BJ (cell line): ENCODE measurements at places on chromosomes 13 and 19. TPM values are rescaled to one million over a fixed set of nuclear protein-coding genes. Genes with fewer than 3 reads are reported as not detected.

GRCh38 chr19:1483979-1484428 lies 5.0 kb upstream of the C19orf25 start:
- no peak for DNase-seq

DNA sequence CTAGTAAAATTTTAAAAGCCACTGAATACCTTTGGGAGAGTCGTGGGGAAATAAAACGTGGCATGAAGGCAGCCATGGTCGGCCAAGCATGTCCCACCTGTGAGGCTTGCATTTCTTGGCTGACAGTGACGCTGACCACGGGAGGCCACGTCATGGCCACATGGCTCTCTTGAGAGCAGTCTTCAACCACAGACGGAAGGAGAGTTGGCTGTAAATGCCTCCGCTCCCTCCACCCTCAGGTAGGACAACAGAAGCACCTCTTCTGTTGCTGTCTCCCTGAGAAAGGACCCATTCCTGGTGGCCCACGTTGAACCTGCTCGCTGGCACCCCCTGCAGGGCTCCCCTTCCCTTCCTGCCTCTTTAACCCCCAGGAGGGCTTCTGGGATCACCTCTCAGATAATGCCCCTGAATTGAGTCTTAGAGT lies 10.6 kb upstream of the LRRC25 start:
- DNase-seq, result no peak

- DNase-seq, result no peak
Measured at GRCh38 chr13:51944428-51944827, 66.8 kb downstream of the ATP7B start.

DNA sequence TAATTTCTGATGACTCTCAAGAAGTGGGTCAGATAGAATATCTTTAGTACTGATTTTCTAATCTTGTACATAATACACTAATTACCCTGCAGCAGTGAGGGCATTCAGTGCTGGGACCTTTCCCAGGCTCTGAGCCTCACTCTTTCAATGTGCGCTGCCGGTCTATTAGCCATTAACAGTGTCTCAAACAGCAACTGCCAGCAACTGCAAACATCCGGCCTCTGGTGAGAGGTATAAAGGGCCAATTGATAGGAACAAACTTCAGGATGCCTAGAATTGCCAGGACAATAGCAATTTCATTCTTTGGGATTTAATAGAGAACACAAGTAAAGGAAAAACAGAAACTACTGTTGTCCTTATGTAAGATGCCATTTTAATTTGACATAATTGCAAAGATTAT lies 604.4 kb upstream of the SPRY2 start:
- DNase-seq, result no peak

DNA sequence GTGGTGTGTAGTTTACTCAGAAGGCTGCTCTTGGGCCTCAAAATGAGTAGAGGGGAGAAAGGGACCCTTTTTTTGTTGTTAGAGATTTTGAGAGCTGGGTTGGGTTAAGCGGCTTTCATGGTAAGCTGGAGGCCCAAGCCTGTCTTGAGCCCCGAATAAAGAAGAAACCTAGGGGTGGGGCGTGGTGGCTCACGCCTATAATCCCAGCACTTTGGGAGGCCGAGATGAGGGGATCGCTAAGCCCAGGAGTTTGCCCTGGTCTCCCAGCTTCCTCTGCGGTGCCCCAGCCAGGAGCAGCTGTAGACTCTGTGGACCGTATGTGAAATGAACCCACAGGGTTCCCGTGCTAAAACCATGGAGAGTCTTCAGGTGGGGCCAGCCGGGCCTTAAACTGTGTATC lies 56.1 kb downstream of the KDM4B start:
- no peak for DNase-seq

Gene IGSF23
- polyA plus RNA-seq, result 0.21 and 0.51 TPM in 2 replicates

Gene SUCLA2
- polyA plus RNA-seq, result 19.1 and 38.1 TPM in 2 replicates
